ENCODE measurements at places on chromosomes 6 and 20.

- DNase-seq: no peak
Measured at GRCh38 chr6:127576874-127577273, at the start of gene C6orf58. TSS of gene C6orf58 (plus strand) at chr6:127577174. CDS start at chr6:127577186, 12 bp downstream.

GRCh38 chr20:59633656-59634251 is 29.4 kb downstream of the PHACTR3 start:
- no peak for DNase-seq

GRCh38 chr6:38068854-38069590 is 249.5 kb downstream of the ZFAND3 start:
- no peak for DNase-seq

DNA sequence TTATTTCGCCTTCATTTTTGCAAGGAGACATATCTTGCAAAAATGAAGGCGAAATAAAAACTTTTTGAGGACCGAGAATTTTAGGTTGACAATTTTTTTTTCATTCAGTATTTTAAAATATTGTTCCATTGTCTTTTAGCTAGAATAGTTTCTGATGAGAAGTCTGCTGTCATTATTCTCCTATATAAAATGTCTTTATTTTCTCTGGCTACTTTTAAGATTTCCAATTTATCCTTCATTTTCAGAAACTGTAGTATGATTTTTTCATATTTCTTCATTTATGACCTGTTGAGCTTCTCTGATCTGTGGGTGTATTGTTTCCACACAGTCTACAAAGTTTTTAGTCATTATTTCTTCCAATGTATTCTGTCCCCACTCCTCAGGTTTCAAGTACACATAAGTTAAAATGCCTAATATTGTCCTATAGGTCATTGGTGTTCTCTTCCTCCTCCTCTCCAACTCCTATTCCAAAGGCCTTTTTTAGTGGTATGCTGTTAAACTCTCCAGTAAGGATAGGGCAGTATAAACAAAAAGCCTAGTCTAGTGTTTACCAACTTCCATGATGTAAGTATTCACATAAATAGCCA is 15.7 kb downstream of the AHI1 start:
- DNase-seq: no peak

GRCh38 chr20:36471885-36472636 is 69.3 kb upstream of the MYL9 start:
- no peak for DNase-seq

All from upper lobe of right lung (tissue), 1 donor.